ENCODE measurements at places on chromosomes 3 and 15.
A peak's percentile ranks its signal among the peaks of the same experiment; 100 is the strongest.

DNA sequence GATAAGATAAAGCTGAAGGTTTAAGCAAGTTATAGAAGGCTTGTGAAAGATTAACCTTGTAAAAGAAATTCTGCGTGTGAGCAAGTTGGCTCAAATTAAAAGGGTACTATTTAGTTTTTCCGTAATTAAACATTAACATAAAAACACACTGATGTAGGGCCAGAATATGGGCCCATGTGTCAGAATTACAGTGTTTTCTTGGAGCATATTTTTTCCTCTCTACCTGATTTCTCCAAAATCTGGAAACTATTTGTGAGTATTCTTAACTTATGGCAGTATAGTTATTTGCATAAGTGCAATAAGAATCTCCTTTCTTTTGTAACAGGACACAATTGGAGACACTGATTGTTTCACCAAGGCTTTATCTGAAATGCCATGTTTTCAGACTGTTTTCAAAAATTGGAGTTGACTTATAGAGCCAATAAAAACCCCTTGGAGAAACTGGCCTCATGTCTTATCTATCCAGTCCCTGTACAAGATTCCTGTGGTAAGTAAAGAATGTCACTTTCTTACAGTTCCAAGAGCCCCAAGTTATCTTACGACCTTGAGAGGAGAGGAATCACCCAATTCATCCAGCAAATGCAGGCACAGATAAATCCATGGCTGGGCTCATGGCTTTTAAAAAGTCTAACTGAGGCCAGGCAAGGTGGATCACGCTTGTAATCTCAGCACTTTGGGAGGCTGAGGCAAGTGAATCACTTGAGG is 47.8 kb upstream of the P2RY1 start:
- no peak for DNase-seq

GRCh38 chr3:160808838-160809237 is 52.8 kb downstream of the PPM1L start:
- DNase-seq: no peak

GRCh38 chr3:159029306-159030026 is 227.6 kb downstream of the MFSD1 start:
- DNase-seq: no peak

DNA sequence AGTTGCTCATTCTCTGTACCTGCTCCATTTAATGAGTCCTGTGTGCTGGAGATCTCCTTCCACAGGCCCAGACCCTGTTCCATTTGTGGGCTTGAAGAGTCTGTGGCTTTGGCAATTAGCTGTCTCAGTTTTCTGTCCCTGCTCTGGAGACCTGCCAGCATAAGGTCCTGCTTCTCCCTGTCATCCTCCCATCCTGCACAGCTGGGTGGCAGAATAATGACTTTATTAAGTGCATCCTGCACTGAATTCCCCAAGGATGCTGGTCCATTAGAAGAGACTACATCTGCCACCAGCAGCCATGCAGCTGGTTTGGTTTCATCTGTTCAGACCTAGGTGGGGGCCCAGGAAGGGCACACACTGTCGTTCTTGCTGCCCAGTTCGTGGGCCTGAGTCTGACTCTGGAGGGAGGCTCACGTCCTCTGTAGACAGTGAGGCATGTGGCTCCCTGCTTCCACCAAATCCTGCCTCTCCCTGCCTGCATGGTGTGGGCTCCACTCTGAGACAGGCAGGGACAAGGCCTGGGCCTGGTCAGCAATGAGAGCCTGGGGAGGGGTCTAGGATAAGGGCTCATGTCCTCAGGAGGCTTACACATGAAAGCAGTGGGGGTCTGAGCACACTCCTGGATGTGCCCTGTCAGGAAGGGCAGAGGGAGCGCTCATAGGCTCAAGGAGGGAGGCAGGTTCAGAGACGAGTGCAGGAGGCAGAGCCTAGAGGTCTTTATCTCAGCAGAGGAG is 78.4 kb upstream of the PRR23E start:
- no peak for DNase-seq

DNA sequence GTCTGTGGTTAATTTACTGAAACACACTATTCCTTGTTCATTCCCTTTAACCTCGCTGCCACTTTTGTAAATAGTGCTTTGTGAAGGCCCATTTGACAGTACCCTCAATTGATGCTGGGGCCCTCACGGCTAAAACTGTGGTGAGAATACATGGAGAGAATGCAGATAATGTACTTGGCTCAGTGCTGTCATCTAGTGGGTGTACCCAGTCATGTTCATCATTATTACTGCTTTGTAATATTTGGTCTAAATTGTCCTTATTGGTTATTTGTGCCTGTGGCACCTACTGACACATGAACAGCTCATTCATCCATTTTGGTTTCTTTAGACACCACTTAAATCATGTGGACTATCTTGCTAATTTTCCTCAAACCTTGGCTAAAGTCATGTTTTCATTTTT is 543.6 kb downstream of the EDEM1 start:
- DNase-seq: no peak

DNA sequence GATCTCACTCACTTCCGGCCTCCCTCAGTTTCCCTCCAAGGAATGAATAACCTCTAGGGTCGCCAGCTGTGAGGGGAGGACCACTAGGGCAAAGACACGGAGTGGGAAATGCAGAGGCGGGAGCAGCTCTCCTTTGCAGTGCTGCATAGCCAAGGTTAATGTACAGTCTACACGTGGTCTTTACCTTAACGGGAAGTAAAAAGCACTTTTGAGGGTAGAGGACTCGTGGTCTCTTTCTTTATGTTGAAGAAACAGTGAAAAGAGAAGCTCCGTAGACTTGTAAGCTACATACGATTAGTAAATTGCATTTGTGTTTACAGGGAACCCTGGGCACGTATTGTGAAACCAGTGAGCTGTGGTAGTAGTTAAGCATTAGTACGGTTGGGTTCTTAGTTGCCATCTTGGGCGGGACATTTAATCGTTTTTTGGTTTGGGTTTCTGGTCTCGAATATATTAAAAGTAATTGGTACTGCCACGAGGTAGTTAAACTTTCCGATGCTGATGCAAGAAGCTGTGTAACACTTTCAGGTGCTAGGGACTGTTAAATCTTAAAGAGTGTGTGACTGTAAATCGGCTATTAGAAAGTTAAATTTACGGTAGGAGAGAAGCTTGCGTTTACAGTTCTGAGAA is 828 bp downstream of the U2SURP start:
- DNase-seq: no peak

- peak; percentile 10 for DNase-seq
Measured at GRCh38 chr3:42443819-42444436, 33.5 kb upstream of the LYZL4 start.

DNA sequence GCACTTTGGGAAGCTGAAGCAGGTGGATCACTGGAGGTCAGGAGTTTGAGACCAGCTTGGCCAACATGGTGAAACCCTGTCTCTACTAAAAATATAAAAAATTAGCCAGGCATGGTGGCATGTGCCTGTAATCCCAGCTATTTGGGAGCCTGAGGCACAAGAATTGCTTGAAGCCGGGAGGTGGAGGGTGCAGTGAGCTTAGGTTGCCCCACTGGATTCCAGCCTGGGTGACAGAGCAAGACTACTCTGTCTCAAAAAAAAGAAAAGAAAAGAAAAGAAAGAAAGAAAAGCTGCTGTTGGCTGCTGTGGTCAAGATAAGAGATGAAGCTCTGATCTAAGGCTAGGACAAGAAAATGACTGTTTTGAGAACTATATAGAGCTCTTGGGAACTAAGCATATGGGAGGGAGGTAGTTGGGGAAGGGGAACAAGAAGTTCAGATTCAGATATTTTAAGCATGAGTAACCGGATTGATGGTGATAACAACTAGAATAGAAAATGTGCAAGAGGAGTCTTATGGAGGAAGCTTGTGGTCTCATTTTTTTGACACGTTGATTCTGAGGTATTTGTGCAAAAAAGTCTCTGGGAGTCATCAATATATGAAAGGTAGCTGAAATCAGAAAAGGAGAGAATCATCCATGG is 25.7 kb downstream of the DNAH12 start:
- DNase-seq: no peak

DNA sequence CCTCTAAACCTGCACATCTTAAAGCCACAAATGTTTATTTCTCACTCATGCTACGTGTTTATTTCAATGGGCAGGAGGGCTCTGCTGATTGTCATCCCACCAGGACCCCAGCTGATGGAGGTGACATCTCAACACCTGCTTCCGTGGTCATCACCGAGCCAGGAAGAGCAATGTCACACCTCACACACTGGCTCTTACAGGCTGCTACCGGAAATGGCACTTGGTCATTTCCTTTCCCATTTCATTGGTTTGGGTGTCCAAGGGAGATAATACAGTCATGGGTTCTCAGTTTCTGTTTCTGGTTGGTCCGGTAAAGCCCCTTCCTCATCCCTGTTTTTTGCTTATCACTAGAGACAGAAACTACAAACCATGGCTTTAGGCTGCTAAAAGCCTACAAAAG is 41.9 kb downstream of the ABHD2 start:
- DNase-seq: no peak

GRCh38 chr3:59526999-59527398 is 477.2 kb upstream of the CFAP20DC start:
- no peak for DNase-seq

- DNase-seq: peak; percentile 35
Measured at GRCh38 chr3:13785853-13786436, 93.9 kb downstream of the WNT7A start.

DNA sequence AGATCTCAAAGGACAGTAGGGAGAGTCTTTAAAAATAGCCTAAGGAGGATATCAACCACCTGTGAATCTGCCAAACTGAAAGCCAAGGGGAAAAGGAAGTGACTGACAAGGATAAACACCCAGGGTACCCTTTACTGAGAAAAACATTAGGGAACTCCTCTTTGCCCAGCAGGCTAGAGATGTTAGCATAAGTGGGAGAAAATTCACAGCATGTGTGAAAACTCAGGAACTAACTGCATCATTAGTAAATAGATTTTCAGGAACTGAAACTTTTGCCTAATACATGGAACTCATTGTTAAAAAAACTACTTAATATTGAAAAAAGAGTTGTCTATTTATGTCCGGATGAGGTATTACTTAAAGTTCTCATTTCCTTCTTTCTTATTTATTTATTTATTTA is 375.5 kb downstream of the NTRK3 start:
- DNase-seq: no peak

DNA sequence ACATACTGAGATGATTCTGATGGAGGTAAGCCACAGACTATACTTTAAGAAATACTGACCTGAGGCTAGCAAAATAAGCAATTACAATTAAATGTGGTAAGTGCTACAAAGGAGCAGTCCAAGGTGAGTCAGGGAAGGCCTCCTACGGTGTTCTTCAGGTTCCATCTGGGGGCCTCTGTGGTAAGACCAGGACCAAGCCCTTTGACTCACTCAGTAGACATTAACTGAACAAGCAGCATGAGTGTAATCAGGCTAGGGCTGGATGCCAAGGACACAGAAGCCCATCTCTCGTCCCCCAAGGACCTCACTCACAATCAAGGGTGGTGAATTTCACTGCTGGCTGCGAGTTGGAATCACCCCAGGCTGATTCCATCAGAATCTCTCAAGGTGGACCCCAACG is 37.3 kb downstream of the DZIP1L start:
- no peak for DNase-seq

DNA sequence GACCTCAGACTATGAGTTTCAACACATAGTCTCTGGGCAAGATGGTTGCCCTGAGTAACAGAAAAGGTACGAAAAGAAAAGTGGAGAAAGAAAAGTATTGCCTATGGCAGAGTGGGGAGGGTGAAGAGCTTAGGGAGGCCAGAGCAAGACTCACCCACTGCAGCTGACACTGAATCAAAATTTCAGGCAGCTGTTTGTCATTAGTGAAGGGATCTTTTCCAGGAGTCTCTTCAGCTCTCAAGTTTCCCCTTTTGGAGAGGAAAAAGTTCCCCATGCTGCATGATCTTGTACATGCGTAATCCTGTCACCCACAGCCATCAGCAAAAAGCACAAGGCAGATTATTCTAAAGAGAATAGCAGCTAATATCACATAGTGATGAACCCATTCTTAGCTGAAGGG is 616.9 kb upstream of the GBE1 start:
- no peak for DNase-seq

DNA sequence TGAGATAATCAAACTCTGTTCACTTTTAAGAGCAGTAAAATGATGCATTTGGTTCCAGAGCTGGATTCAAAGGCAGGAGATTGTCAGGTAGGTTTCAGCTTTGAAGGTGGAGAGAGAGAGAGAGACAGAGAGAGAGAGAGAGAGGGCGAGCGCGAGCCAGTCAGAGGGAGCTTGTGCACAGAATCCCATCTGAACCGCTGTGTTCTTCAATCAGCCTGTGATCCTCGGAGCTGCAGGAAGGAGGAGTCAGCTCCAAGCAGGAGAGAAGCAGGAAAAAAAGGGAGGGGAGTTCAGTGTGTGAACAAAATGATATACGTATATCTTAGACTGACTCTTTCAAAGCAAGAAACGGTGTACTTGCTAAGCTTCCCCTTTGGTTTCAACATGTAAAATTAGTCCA is at the start of gene GPR149:
Gene GPR149, minus strand, starts transcription at position 177 of the 400 bp plus-strand sequence. CDS start 575 bp downstream, outside the sequence.
- peak; percentile 22 for DNase-seq

DNA sequence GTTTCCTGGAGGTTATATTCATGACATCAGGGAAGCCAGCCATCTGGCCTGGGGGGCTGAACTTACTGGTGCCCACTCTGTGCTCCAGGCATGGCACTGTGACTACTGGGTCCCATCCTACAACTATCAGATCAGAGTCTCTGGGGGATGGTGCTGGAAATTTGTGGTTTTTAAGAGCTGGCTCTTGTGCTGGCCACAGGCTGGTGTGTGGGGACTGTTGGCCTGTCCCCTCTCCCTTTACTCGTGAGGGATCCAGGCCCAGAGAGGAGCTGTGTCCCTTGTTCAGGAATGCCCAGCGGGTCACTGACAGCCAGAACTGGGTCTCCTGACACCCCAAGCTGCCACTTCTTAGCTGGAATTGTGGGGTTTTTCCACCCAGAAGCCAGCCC is 44.5 kb upstream of the SEC22A start:
- no peak for DNase-seq

- DNase-seq: no peak
Measured at GRCh38 chr3:171776839-171777583, 33.3 kb downstream of the PLD1 start.

DNA sequence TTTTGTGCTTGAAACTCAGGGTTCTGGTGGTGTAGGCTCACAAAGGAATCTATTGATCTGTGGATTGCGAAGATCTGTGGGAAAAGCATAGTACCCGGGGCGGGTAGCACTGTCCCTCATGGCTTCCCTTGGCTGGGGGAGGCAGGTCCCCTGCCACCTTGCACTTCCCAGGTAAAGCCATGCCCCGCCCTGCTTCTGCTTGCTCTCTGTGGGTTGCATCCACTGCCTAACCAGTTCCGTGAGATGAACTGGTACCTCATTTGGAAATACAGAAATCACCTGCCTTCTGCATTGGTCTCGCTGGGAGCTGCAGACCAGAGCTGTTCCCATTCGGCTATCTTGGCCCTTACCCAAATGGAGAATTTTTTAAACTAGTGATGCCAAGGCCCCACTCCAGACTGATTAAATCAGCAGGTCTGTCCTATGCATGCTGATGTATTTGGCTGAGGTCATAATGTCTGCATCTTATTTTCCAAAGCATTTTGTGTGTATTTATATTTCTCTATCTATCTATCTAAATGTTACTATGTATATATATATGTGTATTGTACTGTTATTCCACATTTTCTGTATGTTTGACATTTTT is 65.5 kb upstream of the SLC7A14 start:
- DNase-seq: no peak

GRCh38 chr3:130558366-130558765 is 41.4 kb downstream of the COL6A6 start:
- DNase-seq: no peak

GRCh38 chr3:13045241-13045903 is 27.9 kb downstream of the IQSEC1 start:
- DNase-seq: no peak

- no peak for DNase-seq
Measured at GRCh38 chr15:70051948-70052633, 45.6 kb downstream of the TLE3 start.
